Activated T-helper 2 cell treated with anti-CD3 and anti-CD28 coated beads, Interferon-gamma antibody, Interleukin-2, Interleukin-4, amounts not matched to agents 10 μg/mL and 5 μg/mL and 100 μg/mL, durations not matched to agents 14 hours and 24 hours and 36 hours (primary cell): ENCODE measurements at places on chromosomes 3 and 15. TPM values are rescaled to one million over a fixed set of nuclear protein-coding genes. Genes with fewer than 3 reads are reported as not detected.

Gene CSTA
- total RNA-seq, result not detected in 2 replicates

DNA sequence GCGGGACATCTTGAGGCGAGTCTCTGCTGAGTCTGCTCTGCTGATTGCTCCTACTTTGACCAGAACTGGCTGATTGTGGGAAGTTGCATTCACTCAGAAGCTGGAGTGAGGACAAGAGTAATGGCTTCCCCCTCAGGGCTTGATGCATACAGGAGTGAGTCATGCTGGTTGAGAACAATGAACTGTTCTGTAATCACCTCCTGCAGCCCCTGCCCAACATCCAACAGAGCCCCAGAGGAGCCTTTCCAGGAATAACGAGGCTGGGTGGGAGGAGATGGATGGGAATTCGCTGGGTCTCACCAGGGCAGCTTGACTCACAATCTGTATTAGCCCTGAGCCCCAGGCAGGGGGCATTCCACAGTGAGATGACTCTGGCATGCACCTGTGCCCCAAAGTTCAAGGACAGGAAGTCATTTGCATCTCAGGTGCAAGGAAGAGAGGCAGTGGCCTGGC lies 85.0 kb downstream of the RAB11A start:
- no peak overlapping the region for H3K4me3 ChIP-seq
- no peaks in the 10 kb centered on the region for H3K36me3 ChIP-seq
- H3K27me3 ChIP-seq, result peaks cover 9% of the 10 kb centered on the region
- DNase-seq, result no peak

Gene C3orf33
- 1.7 and 2.1 TPM in 2 replicates for total RNA-seq

Gene AADACL2
- total RNA-seq, result not detected in 2 replicates

Gene GOLGA6A
- total RNA-seq, result not detected in 2 replicates

DNA sequence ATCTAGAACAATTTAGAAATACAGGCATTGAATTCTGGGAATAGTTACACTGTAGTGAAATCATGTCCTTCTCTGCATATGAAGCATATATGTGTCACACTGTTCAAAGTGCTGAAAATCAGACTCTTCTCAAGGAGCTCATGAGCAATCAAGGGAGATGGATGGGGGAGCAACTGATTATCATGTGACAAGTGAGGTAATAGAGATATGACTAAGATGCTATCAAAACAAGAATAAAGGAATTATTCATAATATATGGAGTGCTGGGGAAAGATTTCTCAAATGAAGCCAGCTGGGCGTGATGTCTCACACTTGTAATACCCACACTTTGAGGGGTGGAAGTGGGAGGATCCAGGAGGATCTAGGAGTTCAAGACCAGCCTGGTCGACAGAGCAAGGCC lies 74.9 kb upstream of the CHRNB4 start:
- H3K4me1 ChIP-seq, result peaks cover 4% of the 10 kb centered on the region
- peaks cover 25% of the 10 kb centered on the region for H3K27me3 ChIP-seq
- H3K4me3 ChIP-seq, result no peak overlapping the region
- no peaks in the 10 kb centered on the region for H3K36me3 ChIP-seq

- no peak for DNase-seq
- H3K27ac ChIP-seq, result no peak overlapping the region
- H3K27me3 ChIP-seq, result no peaks in the 10 kb centered on the region
- H3K36me3 ChIP-seq, result peaks cover 54% of the 10 kb centered on the region
Observed at GRCh38 chr3:45486136-45486535, 97.8 kb downstream of the LARS2 start.

GRCh38 chr15:68589053-68589452 lies 10.3 kb downstream of the CORO2B start:
- H3K27ac ChIP-seq, result no peak overlapping the region
- H3K4me3 ChIP-seq, result no peak overlapping the region
- DNase-seq, result no peak
